MG63 (cell line): ENCODE measurements at places on chromosomes 16 and 17. TPM values are rescaled to one million over a fixed set of nuclear protein-coding genes. Genes with fewer than 3 reads are reported as not detected.

The CPNE7 gene
- total RNA-seq, result 9.1 and 9.6 TPM in 2 replicates

GRCh38 chr16:87166934-87167333 lies 150.3 kb downstream of the C16orf95 start:
- no peak for DNase-seq

GRCh38 chr17:56697190-56697589 lies 103.7 kb downstream of the NOG start:
- DNase-seq, result no peak

The CCDC154 gene
- total RNA-seq, result 2.9 and 5.6 TPM in 2 replicates

GRCh38 chr17:16391451-16391850 lies 10.6 kb downstream of the UBB start:
- DNase-seq, result no peak

GRCh38 chr16:88936008-88936555 lies 40.9 kb downstream of the CBFA2T3 start:
- no peak for DNase-seq

DNA sequence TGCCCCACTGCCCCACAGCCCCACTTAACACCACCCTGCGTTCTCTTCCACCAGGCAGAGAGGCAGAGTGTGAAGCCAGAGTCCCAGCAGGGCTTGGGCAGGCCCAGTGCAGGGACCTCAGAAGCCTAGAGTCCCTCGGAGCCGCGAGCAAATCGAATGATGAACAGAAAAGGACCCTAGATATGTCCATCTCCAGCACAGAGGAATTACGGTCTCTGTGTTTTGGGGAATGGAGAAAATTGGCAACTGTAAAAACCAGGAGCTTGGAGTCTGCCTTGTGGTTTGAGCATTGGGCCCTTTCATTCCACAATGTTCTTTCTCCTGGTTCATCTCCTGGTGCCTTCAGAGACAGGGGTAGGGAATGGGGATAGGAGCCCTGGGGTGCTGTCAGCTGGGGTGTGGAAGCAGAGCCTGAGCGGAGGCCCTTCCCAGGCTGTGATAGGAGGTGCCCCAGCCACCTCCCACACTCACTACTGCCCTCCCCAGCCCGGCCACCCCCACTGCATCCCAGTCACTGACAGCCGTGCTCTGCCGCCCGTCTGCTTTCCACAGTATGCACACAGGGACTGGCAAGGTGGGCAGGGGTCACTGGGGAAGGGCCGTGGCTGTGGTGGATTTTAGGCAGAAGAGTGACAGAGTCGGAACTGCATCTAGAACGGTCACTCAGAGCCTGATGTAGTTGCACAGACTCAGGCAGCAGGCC lies 26.7 kb downstream of the TBX4 start:
- no peak for DNase-seq

GRCh38 chr17:78314683-78315354 lies 45.1 kb downstream of the SOCS3 start:
- no peak for DNase-seq

The SEZ6L2 gene
- 18.0 and 28.5 TPM in 2 replicates for total RNA-seq

The PYDC1 gene
- total RNA-seq, result not detected in 2 replicates

The EFCAB3 gene
- total RNA-seq, result not detected in 2 replicates

GRCh38 chr17:68397108-68397536 lies 60.2 kb downstream of the WIPI1 start:
- DNase-seq, result no peak

DNA sequence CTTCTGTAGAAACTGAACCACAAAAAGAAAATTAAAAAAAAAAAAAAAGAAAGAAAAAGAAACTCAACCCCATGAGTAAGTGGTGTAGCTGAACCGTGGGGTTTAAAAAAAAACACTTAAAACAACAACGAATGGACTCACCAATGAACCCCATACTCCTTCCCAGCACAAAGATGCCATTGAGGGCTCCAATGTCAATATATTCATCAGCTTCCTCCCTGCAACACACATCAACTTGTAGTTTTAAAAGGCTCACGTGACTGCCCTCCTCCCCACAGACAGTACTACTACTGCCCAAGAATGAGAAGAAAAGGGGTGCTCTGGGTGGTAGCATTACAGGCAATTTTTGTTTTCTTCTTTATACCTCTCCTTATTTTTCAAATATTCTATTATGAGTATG lies 3.3 kb upstream of the KLHL11 start:
- DNase-seq, result no peak

- DNase-seq, result no peak
These were observed 56.9 kb upstream of the TRAP1 start for GRCh38 chr16:3774156-3774767.
